ENCODE measurements at places on chromosomes 6 and 20.

DNA sequence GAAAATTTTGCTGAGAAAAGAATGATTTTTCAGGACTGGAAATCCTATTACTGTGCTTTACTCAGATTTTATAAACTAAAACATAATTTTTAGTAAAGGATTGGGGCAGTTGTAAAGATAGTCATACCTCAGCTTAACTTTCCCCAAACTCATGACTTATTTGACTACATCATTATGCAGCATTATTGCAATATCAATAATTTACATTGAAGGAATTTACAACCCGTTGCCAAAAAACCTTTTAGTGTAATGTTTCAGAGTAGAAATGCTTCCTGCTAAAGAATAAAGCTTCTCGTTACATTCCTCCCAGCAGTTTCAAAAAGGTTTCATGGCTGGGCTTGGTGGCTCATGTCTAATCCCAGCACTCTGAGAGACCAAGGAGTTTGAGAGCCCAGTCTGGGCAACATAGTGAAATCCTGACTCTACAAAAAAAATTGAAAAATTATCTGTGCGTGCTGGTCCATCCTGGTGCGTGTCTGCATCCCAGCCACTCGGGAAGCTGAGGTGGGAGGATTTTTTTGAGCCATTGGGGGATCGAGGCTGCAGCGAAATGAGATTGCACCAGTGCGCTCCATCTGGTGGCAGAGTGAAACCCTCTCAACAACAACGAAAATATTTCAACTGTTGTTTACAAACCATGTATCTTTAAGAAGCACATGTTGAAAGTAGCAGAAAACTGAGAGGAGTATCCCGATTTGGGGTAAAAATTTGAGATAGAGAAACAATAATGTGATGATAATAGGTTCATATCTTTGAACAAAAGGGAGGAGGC lies 4.4 kb downstream of the AMD1 start:
- no peak for ATAC-seq

- ATAC-seq: peak; percentile 21
Measured at GRCh38 chr20:11511821-11512220, 405.9 kb upstream of the BTBD3 start.

DNA sequence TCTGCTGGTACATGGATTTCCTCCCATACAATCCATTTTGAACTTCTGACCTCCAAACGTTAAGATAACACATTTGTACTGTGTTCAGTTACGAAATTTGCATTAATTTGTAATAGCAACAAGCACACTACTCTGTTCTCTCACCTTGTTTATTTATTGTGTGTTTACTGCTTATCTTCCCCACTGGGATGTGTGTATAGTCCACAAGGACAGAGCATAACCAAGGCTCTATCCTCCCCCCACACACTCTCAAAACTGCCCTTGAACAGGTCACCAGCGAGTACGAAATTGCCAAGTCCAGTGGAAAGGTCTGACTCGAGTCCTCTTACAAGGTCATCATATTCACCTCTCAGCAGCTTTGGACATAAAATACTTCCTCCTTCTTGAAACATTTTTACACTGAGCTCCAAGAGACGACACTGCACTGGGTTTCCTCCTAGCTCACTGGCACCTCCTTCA lies 18.6 kb downstream of the ADTRP start:
- no peak for ATAC-seq

GRCh38 chr6:131946992-131947955 lies 3.9 kb downstream of the CCN2 start:
- ATAC-seq: no peak

GRCh38 chr6:130944486-130944885 lies 117.3 kb downstream of the SMLR1 start:
- no peak for ATAC-seq

DNA sequence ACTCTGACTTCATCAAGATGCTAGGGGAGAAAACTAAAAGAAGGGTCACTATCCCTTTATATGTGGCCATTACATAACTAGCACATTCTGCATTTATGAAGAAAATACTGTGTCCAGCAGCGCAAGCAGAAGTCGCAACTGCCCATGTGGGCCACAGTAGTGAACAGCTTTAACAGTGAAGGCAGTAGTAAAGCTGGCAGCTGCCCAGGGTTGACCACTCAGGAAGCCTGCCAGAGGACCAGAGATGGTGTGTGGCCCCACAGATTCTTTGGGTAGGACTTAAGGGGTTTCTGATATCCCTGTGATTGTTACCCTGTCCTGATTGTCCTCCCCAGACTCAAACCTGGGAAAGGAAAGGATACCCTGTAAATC lies 88.3 kb upstream of the NT5E start:
- no peak for ATAC-seq

- no peak for ATAC-seq
Measured at GRCh38 chr6:90803956-90804355, 217.1 kb upstream of the MAP3K7 start.

DNA sequence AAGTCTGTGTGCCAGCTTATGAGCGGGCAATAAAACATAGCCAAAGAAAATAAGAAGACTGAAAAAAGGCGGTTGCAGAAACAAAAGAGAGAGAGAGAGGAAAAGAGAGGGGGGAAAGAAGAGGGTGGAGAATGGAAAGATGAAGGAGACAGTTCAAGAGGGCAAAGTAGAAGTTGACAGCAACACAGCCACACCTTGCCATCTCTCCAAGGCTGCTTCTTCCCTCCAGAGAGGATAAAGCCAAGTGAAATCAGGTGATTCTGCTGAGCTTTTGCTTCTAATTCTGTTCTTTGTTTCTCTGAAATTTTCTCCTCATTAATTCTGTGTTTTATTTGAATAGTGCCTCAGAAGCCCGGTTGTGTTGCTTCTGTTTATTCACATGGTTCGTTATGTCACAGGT lies 48.5 kb downstream of the PTPRK start:
- no peak for ATAC-seq

GRCh38 chr20:46296526-46297250 lies 11.6 kb downstream of the CDH22 start:
- no peak for ATAC-seq

- ATAC-seq: no peak
Measured at GRCh38 chr6:3447005-3447404, 9.8 kb downstream of the SLC22A23 start.

DNA sequence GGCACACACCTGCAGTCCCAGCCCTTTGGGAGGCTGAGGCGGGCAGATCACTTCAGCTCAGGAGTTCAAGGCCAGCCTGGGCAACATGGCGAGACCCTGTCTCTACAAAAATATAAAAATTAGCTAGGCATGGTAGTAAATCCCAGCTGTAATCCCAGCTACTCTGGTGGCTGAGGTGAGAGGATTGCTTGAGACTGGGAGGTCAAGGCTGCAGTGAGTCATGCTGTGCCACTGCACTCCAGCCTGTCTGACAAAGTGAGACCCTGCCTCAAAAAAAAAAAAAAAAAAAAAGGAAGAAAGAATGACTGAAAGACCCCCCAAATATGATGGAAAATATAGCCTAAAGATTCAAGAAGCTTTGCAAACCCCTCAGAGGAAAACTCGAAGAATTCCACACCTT lies 26.8 kb downstream of the METTL24 start:
- peak; percentile 38 for ATAC-seq

- ATAC-seq: no peak
Measured at GRCh38 chr6:26271668-26272024, 93.4 kb upstream of the BTN3A2 start.

GRCh38 chr6:150770637-150771036 lies 94.9 kb upstream of the MTHFD1L start:
- no peak for ATAC-seq

DNA sequence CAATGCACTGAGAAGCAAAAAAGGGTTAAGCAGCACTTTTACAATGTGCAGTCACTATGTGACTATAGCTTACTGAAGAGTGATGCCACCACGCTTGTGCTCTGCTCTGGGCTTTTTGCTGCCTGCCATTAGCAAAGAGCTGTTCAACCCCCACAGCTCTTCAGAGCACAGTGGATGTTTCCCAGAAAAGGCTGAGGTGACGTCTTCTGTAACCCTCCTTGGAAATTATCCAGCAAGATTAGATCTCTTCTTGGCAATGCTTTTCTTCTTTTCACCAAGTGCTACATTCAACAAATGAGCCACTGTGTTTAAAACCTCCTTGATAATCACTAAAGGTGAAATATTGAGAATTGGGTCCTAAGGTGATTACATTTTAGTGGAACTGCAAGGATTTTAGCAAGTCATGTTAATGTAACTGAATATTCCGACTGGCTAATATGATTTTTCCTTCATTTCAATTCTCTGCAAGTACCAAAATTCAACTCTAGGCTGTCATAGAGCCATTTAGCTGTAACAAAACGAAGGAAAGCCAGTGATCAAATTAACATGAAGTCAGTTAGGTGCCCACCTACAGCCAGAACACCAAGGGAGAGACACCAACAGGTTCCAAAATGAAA lies 34.9 kb downstream of the ELOVL5 start:
- ATAC-seq: no peak

DNA sequence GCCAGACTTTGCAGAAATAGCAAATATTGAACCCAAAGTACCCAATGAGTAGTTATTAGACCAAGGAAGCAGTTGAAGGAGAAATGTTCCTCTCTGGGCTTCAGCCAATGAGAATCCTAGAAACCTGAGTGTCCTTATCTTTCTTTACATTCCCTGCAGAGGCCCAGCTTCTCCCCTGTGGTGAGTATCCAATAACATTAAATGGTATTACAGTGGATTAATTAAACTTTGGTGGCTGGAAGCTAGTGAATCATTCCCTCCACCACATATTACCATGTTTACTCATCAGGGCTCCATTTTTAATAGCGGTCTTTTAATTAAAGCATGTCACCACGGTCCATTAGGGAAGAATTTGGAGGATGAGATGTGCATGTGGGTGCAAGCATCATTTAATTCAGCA lies 74.0 kb downstream of the UNC5CL start:
- ATAC-seq: no peak

DNA sequence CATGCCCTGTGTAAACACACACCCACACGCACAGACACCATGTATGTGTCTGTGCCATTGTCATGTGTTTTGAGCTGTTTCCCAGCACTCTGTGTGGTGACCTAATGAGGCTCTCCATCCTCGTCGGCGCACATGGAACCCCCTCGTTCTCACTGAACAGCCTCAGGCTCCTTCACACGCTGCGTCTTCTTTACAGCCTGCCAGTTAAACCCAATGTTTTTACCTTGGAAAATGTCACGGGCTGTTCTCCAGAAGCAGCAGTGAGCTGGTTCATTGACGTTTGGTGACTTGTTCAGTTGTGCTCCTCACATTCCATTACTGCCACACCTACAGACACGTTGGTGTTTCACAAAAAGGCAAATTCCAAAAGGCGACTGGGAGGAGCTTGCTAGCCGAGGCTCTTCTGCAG lies 201.0 kb upstream of the FOXQ1 start:
- no peak for ATAC-seq

All from motor neuron (in vitro differentiated cells).